ENCODE measurements at places on chromosomes 2 and 18.

DNA sequence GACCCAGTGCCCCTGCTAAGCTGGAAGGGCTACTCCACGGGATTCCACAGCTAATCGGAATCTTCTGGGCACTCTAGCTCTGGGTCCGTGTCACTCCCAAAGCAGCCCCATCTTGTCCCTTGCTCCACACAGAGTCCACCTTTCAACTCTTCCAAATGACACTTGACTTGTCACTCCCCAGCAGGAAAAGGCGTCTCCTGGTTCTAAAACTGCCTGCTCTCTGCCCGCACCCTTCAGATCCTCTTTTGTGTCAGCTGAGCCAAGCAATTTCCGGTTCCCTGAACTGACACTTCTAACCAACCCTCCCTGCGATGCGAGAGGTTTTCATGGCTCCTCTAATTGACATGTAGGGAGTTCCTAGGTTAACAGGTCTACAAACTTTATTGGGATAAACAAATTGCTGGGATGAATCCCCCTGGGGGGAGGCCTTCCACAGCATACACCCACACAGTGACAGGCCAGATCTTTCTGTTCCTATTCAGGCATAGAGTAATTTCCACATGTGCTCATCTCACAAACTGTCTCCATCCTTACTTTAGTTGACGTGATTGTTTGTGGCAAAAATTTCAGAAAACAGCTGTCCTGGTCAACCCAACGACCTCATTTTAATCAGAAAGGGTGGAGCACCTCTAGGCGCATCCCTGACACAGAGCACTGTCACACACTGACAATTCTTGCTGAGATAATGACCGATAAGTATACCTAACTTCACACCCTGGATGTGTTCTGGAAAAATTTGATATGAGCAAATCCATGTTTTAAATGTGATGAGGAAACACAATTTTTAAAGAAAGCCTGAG is 104.9 kb downstream of the RBMS1 start:
- DNase-seq = no peak

GRCh38 chr2:64220265-64220664 is 76.0 kb upstream of the PELI1 start:
- no peak for DNase-seq

- DNase-seq = no peak
Observed at GRCh38 chr18:31965316-31965970, 22.5 kb upstream of the TRAPPC8 start.

- DNase-seq = no peak
Observed at GRCh38 chr2:102513355-102513939, 40.4 kb downstream of the SLC9A4 start.

DNA sequence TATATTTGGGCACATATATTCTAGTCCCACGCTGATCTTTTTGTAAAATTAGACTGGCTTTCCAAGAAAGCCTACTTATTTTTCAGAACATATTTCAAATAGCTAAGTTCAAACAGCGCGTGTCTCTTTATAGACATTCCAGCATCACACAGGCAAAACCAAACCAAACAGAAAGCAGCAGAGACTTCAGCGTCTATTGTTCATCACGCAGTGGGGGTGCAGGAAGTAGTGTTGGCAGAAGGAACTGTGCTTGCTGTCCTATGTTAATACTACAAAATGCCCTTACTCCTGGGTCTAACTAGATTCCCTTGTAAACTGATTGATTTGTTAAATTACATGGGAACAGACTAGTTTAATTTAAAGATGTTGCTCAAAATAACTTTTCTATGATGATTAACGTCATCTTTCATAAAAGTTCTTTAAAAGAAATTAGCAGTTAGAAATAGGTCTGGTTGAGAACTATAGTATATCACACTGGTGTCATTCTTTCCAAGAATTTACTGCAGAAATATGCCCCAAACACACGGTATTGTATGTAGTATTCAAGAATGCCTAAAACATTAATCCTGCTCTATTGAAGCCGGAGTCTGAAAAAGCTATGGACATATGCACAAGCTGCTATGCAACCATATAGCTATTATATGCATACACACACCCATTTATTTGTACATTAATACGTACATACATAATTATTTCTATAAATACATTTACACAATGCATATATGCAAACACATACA is 436.3 kb downstream of the CBLN2 start:
- no peak for DNase-seq

GRCh38 chr2:34815052-34815741 is 1216.1 kb upstream of the FAM98A start:
- DNase-seq = no peak

- no peak for DNase-seq
Observed at GRCh38 chr2:134431838-134432434, 178.1 kb downstream of the MGAT5 start.

DNA sequence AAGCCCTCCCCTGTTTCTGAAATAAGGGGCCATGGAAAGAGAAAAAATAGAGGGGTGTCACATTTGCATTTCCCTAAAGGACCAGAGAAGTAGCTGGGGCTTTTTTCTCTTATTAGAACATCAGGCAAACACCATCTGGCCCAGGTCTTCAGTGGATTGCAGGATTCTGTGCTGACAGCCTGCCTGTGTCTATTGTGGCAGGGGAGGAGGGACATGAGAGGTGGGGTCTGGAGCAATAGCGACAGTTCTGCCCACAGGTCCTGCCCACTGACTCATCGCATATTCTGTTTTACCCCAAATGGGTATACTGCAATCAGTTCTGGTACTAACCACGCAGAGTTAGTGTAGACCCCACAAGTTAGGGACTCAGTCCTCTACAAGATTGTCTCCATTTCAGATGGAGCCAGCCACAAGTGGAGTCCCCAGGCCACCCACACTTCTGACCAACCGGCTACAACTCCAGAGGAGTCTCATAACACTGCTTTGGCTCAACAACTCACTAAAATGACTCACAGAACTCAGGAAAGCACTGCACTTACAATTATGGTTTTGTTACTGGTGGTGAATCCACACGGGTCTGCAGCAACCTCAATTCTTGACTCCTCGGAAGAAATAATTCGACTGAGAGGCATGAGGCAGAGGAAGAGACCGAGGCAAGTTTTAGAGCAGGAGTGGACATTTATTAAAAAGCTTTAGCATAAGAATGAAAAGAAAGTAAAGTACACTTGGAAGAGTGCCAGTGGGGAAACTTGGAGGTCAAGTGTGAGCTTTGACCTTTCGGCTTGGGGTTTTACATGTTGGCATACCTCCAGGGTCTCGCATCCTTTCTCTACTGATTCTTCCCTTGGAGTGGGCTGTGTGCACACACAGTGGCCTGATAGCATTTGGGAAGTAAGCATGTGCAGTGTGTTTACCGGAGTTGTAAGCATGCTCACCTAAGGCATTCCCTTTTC is 146.4 kb upstream of the SPATS2L start:
- no peak for DNase-seq

DNA sequence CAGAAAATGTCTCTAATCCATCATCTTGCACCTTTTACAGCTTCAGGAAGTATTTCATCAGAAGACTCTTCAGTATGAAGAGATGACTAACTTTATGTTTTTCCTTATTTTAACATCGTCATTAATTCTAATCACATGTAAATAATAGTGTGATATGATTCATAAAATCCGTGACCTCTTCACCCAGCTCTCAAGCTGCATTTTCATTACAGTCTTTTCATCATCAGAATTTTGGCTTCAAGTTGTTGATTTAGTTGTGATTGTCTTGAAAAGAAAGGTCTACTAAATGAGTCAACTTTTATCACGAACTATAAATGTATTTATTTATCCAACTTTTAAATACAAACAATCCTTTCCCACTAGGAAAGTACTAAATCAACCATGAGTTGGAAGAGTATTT is 410.3 kb downstream of the LRP1B start:
- DNase-seq = no peak

- peak; percentile 84 for DNase-seq
Observed at GRCh38 chr2:129877289-129877741, 102.2 kb upstream of the RAB6C start.

GRCh38 chr2:143696651-143697050 is 567.4 kb downstream of the ARHGAP15 start:
- DNase-seq = no peak

DNA sequence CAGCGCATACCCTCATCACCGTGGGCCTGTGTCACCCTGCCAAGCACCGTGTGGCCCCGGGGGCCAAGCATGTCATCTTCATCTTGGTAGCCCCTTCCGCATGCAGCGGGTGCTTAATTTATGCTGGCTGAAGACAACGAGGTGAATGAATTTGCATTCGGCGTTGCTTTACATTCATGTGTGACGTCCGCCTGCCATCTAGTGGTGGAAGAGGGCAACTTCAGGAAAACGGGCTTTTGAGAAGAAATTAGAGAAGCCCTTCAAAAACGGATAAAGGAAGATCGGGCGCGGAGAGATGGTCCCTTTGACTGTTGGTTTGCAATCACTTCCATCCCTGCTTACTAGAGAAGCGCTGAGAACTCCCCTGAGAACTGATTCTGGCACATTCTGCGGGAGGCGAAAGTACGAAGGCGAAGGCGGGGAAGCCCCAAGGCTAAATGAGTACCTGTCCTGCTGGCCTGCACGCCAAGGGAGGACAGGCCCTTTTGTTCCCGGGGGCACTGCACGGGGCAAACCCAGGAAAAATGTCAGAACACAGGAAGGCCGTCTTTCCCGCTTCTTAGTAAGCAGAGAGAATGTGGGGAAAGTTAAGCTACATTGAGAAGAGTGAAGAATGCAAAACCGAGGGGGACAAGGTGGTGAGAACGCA is 145.9 kb downstream of the ZNF516 start:
- DNase-seq = peak; percentile 54

DNA sequence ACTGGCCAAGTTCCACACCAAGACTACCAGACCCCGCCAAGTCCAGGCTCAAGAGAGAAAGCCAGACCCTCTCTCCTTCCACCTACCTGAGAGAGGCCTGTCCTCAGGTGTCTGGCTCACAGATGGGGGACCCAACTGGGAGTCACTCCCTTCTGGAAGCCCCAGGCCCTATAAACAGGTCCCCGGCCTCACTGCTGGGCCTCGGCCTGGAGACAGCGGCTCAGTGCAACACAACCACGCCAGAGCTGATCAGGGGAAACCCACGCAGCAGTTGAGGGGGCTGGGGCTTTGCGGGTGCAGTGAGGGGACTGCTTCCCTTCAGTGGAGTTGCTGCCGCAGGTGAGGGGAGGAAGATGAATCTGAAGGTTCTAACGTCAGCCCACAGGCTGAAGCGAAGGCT is 22.8 kb upstream of the C1QL2 start:
- DNase-seq = no peak

- no peak for DNase-seq
Observed at GRCh38 chr2:181197140-181197760, 216.8 kb downstream of the UBE2E3 start.

GRCh38 chr2:135164431-135164830 is 112.3 kb downstream of the RAB3GAP1 start:
- no peak for DNase-seq

GRCh38 chr2:70902067-70902442 is 33.6 kb upstream of the ATP6V1B1 start:
- no peak for DNase-seq

GRCh38 chr18:48409591-48410094 is 460 bp upstream of the ZBTB7C start:
- DNase-seq = peak; percentile 22

DNA sequence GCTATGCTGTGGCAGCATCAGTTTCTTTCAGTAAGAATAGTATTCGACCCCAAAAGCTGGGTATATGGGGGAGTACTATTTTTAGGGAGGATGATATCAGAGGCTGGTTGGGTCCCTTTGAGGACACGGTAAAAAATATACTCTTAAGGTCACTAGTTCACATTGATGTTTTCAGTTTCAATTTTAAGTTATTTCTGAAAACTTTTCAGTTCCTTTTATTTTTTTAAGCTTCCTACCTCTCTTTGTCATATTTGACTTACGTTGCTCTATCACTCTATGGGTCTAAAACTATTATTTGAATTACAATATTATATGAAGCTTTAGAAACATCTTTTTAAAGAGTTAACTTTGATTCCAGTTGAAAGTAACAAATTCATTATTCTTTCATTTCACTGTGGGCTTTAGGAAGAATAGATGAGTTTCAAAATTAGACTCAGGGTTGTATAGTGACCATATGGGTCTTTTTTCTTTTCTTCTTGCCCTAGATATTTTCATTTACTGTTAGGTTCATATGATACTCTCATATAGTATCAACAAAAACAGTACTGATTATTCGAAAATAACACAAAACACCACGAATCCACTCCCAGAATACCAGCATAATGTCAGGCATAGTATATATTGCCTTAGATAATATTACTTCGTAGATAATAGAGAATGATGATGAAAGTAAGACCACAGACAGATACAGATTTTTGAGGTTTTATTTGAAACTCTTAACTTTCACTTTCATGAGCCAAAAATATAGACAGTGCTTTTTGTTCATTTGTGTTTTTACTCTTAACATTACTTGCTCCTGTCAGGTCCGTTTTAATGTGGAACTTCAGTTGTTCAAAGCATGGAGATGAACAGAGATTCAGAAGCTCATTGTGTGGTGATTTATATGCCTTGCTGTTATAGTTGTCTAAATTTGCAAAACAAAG is 9.8 kb downstream of the RMDN2 start:
- DNase-seq = no peak

DNA sequence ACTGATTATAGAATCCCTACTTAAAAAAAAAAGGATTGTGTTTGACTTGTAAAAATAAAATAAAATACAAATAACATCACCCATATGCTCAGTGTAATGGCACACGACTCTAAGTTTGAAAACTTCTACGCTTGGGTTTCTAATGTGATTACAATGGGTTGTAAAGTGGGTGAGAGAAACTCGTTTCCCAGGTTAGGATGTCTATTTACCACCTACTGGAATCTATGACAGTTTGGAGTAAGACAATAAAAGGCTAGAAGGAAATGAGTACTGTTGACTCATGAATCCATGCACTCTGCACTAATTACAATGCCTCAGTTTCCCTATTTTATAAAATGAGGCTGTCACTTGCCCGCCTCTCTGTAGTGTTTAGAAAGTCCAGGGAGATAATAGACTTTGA is 204.2 kb upstream of the FBXO11 start:
- DNase-seq = no peak

DNA sequence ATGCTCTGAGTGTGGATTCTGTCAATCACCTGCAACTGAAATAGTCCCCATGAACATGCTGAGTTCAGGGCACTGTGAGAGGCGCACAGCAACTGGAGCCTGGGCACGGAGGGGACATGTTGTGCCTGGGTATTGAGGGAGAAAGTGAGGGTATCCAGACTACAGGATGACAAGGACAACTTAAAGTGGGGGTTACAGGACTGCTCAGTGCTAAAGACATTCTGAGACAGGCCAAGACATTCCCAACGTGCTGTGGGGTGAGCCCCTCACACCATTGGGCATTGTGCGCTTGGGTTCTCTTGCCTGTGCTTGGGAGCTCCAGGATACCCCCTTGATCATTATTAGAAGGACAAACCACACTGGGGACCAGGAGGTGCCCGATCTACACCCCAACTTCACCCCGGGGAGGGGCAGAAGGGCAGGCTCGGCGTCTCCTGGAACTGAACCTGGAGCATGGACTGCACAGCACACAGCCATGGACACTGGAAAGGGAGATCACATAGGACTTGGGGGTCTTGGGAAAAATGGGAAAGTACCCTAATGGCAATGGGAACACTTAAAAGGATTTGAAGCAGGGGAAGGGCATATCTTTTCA is 72.5 kb upstream of the HDAC4 start:
- no peak for DNase-seq

GRCh38 chr18:159037-159652 is 788 bp downstream of the USP14 start:
- no peak for DNase-seq

- DNase-seq = no peak
Observed at GRCh38 chr2:227179988-227180685, 15.7 kb downstream of the COL4A3 start.

Data from stimulated activated CD4-positive, alpha-beta T cell treated with anti-CD3 and anti-CD28 coated beads, Interleukin-12 subunit alpha, Interleukin-12 subunit beta, amount 100 ng/mL, for 4 hours (primary cell).